Left renal cortex interstitium (tissue), 4 donors: ENCODE measurements at places on chromosomes 3 and 15.

DNA sequence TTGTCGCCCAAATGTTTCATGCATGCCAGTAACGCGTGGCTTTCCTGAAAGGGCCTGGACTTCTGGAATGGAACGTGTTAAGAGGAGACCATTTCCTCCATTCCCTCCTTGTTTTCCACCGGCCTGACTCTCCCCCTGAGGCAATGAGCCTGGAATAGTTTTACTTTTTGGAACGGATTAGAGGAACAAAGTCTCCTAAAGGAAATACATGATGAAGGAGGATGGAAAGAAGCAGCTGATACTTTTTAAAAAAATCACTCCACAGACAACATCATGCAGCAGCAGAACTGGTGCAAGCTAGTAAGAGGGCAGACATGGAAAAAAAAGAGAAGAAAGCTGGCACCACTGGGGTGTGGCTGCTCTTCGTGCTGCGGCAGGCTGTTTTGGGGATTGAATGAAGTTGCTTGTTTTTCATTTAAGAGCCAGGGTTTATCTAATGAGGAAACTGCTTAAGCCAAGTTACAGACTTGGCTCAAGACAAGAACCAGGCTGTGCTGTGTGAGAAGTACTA lies 3.6 kb upstream of the KBTBD12 start:
- no peak for DNase-seq

- DNase-seq: no peak
Measured at GRCh38 chr3:109803274-109803673, 465.9 kb upstream of the DPPA4 start.

GRCh38 chr3:141552440-141552991 lies 65.7 kb downstream of the RASA2 start:
- no peak for DNase-seq

DNA sequence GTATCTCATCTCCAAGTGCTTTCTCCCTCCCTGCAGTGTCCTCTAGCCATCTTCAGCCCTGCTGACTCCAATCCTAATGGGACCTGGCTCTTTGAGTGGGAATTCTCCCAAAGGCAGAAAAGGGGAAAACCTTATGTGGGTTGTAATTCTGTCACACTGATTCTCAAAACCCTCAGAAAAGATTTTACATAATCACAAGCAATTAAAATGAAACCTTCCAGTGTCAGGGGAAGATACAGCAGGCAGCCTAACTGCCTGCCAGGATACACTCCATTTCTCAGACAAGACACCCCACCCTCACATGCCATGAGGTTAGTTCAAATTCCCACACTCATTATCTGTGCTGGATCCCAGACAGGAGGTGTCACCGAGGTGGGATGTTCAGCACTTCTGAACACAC lies 121.4 kb downstream of the RFTN1 start:
- DNase-seq: no peak

- no peak for DNase-seq
Measured at GRCh38 chr3:140711390-140712035, 33.6 kb downstream of the TRIM42 start.

GRCh38 chr3:169953462-169954141 lies 13.0 kb upstream of the SEC62 start:
- DNase-seq: no peak

GRCh38 chr3:66398228-66399025 lies 102.4 kb downstream of the LRIG1 start:
- no peak for DNase-seq

DNA sequence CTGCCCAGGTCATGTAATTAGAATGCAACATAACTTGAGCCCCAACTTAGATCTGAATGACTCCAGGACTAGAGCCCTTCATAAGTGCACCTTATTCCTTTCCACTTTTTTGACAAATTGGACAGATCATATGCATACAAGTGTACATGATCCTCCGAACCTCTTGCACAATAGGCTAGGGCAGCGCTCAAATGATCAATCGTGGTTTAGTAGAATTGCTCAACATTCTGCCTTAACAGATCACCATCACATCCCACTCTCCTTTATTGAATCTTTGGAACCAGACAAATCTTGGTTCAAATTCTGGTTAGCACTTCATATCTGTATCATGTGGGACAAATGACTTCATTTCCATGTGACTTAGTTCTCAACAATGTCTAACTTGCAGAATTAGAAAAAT lies 106.8 kb upstream of the CDIN1 start:
- DNase-seq: no peak

GRCh38 chr15:39786447-39787056 lies 3.9 kb upstream of the FSIP1 start:
- peak; percentile 32 for DNase-seq

DNA sequence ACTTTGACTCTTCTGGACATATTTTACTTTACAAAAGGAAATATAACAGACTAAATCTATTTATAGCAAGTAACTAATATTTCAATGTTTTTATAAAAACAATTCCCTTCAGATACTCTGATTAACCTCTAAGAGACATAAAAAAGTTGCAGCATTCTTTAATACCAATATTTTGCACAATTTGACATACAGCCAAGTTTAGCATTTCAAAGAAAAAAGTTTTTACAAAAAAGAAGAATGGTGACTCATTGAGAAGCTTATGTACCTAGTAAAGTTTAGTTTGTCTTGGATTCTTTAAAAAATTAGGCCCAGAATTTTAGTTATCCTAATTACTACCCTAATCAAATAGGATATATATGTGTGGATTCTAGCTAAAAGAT lies 17.6 kb downstream of the DAZL start:
- DNase-seq: no peak

DNA sequence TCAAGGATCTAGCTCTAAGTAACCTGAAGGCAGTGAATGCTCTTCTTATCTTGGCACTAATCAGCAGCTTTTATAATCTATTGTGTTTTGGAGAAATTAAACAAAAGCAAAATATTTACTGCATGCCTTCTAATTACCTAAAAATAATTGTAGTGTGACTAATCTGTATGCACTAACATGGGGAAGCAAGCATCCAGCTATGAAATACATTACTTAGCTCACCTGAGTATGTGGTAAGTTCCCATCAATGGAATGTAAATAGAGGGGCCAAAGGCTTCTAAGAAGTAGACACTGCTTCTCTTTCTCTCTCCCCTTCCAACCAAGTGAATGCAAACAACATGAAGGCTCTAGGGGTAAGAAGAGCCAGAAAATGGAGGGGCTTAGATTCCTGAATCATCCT lies 165.6 kb downstream of the STAG1 start:
- DNase-seq: no peak
